ENCODE measurements at places on chromosomes 7 and 10. TPM values are rescaled to one million over a fixed set of nuclear protein-coding genes. Genes with fewer than 3 reads are reported as not detected.

Gene ECHDC3
- 0.47 TPM for total RNA-seq

Gene VSTM2A
- total RNA-seq: not detected

Gene SLC26A5
- total RNA-seq: not detected

Gene CLCN1
- total RNA-seq: not detected

Gene AKR1C8
- 3.2 TPM for total RNA-seq

All from CD4-positive, CD25-positive, alpha-beta regulatory T cell (primary cell).